ENCODE measurements at places on chromosomes 13 and 19. TPM values are rescaled to one million over a fixed set of nuclear protein-coding genes. Genes with fewer than 3 reads are reported as not detected.

The REXO1 gene
- 41.8 TPM for polyA plus RNA-seq

The ZNF77 gene
- polyA plus RNA-seq = 5.9 TPM

The SYCN gene
- not detected for polyA plus RNA-seq

The C5AR1 gene
- polyA plus RNA-seq = 3.0 TPM

The ZNF154 gene
- 32.4 TPM for polyA plus RNA-seq

The ITPKC gene
- 12.0 TPM for polyA plus RNA-seq

The TCF3 gene
- 89.2 TPM for polyA plus RNA-seq

The IZUMO2 gene
- polyA plus RNA-seq = not detected

The NLRP5 gene
- polyA plus RNA-seq = not detected

The CYP2A6 gene
- 0.48 TPM for polyA plus RNA-seq

The TPTE2 gene
- polyA plus RNA-seq = 0.84 TPM

The COL4A2 gene
- polyA plus RNA-seq = 130 TPM

The NLRP4 gene
- polyA plus RNA-seq = not detected

The FCHO1 gene
- 29.8 TPM for polyA plus RNA-seq

The DAND5 gene
- 0.44 TPM for polyA plus RNA-seq

All from spinal cord (tissue), 10 donors.